ENCODE measurements at places on chromosomes 4 and X.

- DNase-seq: no peak
These were observed 602 bp downstream of the PRKX start for GRCh38 chrX:3712870-3713224.

- DNase-seq: no peak
These were observed 11.2 kb upstream of the SCRG1 start for GRCh38 chr4:173410079-173410478.

GRCh38 chr4:30719454-30720020 is 632 bp upstream of the PCDH7 start:
- no peak for DNase-seq

DNA sequence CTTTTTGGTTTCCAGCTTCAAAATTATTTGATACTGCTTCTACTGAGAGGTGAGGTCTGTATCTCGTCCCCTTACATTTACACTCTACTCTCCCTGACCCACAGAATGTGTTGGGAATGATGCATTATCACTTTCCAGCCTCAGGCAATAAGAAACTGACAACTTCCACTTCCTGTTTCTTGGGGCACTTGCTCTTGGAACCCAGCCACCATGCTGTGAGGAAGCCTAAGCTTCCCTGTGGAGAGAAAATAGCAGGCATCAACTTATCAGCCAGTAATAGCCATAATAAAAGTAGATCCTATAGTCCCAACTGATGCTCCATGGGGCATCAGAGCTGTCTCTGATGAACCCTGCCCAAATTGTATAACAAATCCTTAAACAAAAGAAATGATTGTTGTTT is 32.6 kb downstream of the RELL1 start:
- no peak for DNase-seq

GRCh38 chrX:65488495-65488894 is 46.1 kb downstream of the LAS1L start:
- DNase-seq: no peak

- peak; percentile 68 for DNase-seq
These were observed 15.8 kb upstream of the UBE2K start for GRCh38 chr4:39682138-39682537.

GRCh38 chr4:78078101-78078500 is 21.0 kb downstream of the FRAS1 start:
- DNase-seq: no peak

- no peak for DNase-seq
These were observed 11.5 kb downstream of the PARM1 start for GRCh38 chr4:74944354-74944793.

DNA sequence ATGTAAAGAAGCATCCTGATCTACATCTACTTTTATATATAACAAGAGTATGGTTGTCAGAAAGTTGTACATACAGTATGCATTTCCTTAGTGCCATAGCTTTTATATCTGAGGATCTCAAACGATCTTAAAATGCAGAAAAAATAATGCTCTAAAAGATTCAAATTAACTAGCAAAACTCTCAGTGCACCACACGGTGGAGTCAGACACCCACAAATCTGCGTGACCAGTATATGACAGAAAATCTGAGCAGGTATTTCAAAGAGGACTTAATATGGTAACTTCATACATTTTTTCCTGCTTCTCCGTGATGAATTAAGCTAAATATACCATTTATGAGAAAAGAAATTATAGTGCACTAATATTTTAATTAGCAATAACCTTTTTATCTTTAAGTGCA is 803.0 kb downstream of the DMD start:
- no peak for DNase-seq

- no peak for DNase-seq
These were observed 418.7 kb upstream of the INTU start for GRCh38 chr4:127214016-127214415.

- no peak for DNase-seq
These were observed 6.1 kb upstream of the WAS start for GRCh38 chrX:48677516-48677915.

- no peak for DNase-seq
These were observed 572.0 kb downstream of the INPP4B start for GRCh38 chr4:142274137-142274536.

- DNase-seq: no peak
These were observed 4.4 kb downstream of the SOD3 start for GRCh38 chr4:24799544-24800324.

- peak; percentile 24 for DNase-seq
These were observed 73.8 kb upstream of the FREM3 start for GRCh38 chr4:143773998-143774895.

DNA sequence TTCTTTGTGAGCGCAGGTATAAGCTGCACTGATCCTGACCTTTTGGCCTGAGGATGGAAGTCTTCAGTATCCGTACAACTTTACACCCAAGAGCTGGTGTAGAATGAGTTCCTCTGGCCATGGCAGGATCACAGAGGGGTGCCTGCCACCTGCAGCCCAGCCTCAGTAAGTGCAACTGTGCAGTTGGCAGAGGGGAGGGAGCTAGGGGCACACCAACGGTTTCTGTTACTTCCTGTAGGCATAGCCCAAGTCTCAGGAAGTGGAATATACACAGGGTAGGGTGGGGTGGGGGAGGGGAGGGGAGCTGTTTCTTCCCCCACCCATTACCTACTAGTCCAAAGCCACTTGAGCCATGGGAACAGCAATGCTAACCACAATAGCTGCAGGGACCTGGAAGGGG is 85.4 kb upstream of the GBA3 start:
- peak; percentile 34 for DNase-seq

- DNase-seq: no peak
These were observed 54.8 kb downstream of the CCDC149 start for GRCh38 chr4:24858026-24858425.

- DNase-seq: no peak
These were observed 237.5 kb upstream of the DIAPH2 start for GRCh38 chrX:96447161-96447560.

- DNase-seq: no peak
These were observed 35.5 kb downstream of the DCUN1D4 start for GRCh38 chr4:51878431-51878830.

GRCh38 chrX:19599253-19599652 is 83.9 kb upstream of the MAP3K15 start:
- no peak for DNase-seq

DNA sequence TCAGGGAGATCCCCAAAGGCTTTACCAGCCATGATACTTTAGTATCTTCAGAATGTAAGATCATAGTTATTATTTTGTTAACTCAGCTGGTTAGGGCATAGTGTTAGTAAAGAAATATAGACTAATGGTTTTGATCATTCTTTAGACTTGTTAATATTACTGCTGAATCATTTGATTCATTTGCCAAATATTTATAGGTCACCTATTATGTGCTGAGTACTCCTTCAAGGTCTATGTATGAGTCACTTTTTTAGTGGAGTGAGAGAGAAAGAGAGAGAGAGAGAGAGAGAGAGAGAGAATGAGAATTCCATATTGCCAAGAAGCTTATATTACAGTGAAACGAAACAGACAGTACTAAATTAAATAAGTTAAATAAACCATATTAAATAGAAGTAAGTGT is 110.3 kb downstream of the UBE2NL start:
- no peak for DNase-seq

- DNase-seq: no peak
These were observed 3.9 kb downstream of the SPON2 start for GRCh38 chr4:1168191-1169101.

DNA sequence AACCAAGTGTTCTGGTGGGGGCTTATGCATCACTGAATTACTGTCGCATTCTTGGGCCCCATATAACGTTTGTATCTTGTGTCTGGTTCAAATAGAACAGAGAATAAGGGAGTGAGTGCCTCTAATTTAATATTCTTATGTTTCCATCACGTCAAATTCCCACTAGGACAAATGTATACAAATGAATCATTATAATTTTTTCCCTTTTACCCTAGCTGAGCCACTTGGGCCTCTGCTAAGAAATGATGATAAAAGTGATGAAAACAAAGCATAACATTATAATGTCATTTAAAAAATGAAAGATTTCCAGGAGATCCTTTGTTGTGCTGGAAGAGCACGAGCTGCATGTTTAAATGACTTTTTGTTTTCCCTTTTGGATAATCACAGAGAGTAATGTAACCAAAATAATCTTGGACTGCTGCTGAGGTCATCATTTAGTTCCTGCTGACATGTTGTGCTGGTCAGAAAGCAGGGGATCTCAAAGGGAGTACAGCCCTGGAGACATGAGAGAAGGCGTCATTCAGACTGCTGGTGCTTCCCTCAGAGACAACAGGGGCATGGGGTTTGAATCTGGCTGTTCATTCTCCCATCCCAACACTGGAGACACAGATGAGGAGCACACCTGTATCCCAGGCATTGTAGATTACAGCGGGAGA is 105.1 kb upstream of the SCOC start:
- DNase-seq: no peak

- no peak for DNase-seq
These were observed 35.6 kb downstream of the FRMPD3 start for GRCh38 chrX:107485013-107485412.

- DNase-seq: peak; percentile 25
These were observed 27.3 kb downstream of the CT45A1 start for GRCh38 chrX:135740681-135741149.

GRCh38 chrX:13440176-13440575 is 120.3 kb upstream of the ATXN3L start:
- no peak for DNase-seq

GRCh38 chr4:111788099-111788498 is 357.2 kb upstream of the FAM241A start:
- no peak for DNase-seq

GRCh38 chr4:128649161-128649560 is 160.3 kb upstream of the JADE1 start:
- no peak for DNase-seq

DNA sequence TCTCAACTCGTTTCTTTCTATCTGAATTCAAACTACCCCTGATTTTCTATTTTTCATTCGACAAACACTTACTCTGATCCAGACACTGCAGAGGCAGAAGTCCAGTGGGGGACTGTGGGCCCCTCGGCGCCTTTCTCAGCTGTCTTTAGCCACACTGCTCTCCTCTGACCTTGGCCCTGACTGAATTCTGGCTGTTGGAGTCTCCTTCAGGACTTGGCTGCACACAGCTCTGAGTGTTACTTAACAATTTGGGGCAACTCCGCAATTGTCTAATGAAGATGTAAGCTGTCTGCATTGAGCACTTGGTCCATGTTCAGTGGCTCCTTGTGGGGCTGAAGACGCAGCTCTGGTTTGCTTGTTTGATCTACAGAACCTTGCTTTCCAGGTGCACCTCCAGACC is 57.3 kb upstream of the ACSL1 start:
- DNase-seq: no peak

GRCh38 chrX:75989806-75990590 is 182.9 kb upstream of the PBDC1 start:
- DNase-seq: no peak

- no peak for DNase-seq
These were observed 201.2 kb downstream of the MID1IP1 start for GRCh38 chrX:39002466-39002865.

- DNase-seq: no peak
These were observed 742.2 kb upstream of the ATOH1 start for GRCh38 chr4:93086356-93086755.
